ENCODE measurements at places on chromosomes 6 and 20. TPM values are rescaled to one million over a fixed set of nuclear protein-coding genes. Genes with fewer than 3 reads are reported as not detected.

DNA sequence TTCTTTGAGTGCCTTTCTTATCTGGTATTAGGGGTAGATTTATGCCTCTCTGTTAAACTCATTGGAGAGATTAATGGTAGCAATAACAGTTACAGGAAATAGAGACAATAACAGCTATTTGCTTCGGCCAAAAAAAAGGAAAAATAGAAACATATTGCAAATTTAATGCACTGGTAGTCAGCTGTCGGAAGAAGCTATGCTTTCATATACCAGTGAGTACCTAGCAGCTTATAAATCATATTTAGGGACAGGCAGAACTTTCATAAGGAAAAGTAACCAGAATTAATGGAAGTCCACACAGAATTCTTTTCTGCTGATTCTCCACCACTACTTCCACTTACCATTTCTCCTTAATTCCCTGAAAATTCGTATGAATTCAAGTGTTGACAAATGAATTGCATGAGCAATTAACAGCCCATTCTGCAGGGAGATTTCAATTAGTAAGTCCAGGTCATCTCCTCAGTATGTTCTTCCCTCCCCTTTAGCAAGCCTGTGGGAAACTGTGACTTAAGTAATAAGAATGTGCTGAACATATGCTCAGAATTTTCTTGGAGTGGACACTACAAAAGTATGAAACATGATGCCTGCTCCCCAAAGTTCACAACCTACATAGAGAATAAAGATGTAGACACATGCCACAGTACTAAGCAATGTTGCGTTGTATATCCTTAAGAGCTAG lies 196.7 kb upstream of the KCNQ5 start:
- no peak for DNase-seq

DNA sequence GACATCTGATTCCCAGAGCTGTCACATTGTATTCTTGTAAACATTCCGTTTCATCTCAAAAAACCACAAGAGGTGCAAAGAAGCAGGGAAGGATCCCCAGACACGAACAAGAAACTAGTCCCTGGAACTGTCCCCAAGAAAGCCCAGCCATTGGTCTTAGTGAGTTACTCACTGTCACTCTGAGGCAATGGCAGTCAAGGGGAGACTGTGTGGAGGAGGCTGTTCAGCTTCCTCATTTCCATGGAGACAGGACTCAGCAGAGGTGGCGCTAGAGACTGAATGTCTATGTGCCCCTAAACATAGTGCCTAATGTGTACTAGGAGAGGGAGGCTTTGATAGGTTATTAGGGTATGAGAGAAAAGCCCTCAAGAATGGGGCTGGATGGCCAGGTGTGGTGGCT lies 11.1 kb downstream of the ULBP1 start:
- DNase-seq = no peak

- DNase-seq = no peak
These were observed 49.4 kb upstream of the RREB1 start for GRCh38 chr6:7058250-7058923.

CST4 gene
- not detected for total RNA-seq

GRCh38 chr20:6439737-6440442 lies 317.1 kb upstream of the FERMT1 start:
- no peak for DNase-seq

- DNase-seq = no peak
These were observed 294.0 kb downstream of the TBC1D7 start for GRCh38 chr6:13034316-13034715.

DNA sequence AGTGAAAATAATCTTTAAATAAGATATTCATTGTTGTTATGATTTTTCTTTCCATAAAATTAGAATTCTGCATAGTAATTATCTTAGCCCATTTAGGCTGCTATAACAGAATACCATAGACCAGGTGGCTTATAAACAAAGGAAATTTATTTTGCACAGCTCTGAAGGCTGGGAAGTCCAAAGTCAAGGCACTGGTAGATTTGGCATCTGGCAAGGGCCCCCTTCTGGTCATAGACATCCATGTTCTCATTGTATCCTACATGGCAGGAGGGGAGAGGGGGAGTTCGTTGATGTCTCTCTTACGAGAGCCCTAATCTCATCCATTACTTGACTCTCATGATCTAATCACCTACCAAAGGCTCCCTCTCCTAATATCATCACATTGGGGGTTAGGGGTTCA lies 175.0 kb upstream of the CCN2 start:
- DNase-seq = no peak

SRC gene
- total RNA-seq = 51.5 TPM

DNA sequence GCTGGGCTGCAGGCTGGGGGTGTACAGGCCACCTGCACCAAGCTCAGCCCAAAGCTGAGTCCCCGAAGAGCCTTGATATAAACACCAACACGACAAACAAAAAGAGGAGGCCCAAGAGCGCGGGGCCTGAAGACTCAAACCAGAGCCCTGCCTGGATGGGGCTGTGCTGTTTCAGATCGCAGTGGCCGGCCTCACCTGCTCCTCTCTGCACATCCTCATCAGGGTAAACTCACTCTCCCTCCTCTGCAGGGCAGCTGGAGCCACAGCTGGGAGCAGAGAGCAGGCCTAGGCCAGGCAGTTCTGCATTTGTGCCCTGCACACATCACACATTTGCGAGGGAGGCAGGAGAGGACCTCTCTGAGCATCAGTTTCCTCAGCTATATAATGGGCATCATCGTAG lies 3.7 kb upstream of the RBM38 start:
- peak; percentile 76 for DNase-seq

TRIM31 gene
- total RNA-seq = not detected

DNA sequence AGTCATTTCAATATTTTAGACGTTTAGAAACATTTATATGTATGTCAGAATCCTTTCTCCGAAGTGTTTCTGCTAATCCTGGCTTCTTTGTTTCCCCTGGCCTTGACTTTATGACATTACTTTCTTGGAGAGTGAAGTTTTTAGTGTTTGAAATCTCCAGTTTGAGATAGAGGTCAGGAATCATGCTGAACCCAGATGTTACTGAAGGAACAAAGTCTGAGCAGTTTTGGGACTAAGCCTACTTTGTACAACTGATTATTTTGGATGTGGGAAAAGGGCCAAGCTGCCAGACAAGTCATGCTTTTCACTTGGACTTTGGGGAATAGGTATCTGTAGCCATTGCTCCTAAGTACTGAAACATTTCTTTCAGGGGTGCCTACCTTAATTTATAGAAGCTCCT lies 2.3 kb downstream of the RNF144B start:
- no peak for DNase-seq

DNA sequence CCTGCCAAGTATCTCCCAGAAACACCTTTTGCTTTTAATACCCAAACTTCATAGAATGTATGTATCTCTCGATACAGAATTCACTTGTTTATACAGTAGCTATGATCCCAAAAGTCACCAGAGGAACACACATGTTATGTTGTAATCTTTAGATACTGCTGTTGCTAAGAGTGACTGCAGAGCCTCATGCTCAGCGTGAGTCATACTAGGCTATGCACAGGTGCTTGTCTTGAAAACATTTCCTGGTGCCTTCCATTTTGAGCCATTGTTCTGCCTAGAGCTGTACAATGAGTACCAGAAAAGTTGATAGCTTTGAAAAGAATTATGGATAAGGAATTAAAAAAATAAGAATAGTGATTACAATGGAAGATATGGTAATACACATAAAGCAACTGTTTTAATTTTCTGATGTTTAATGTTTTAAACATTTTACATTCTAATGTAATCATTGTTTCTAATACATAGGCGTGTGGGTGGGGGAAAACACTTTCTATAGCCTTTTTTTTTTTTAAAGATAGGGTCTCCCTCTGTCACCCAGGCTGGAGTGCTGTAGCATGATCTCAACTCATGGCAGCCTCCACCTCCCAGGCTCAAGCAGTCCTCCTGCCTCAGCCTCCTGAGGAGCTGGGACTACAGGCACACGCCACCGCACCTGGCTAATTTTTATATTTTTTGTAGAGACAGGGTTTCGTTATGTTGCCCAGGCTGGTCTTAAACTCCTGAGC lies 79.4 kb downstream of the CD24 start:
- no peak for DNase-seq

IPCEF1 gene
- total RNA-seq = 28.3 TPM

TSBP1 gene
- not detected for total RNA-seq

DNA sequence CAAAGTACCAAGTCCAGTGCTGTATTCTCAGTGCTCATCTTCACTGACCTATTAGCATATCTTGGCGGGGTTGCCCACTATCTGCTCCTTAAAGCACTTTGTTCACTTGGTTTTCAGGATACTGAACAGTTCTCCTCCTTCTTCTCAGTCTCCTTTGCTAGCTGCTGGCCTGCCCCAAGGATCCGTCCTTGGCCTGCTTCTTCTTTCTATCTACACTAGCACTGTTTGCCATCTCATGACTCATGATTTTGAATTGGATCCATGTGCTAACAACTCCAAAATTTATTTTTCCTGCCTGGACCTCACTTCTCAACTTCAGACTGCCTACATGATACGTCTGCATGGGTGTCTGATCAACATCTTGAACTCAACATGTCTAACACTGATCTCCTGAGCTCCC lies 15.5 kb downstream of the TPD52L1 start:
- no peak for DNase-seq

DNA sequence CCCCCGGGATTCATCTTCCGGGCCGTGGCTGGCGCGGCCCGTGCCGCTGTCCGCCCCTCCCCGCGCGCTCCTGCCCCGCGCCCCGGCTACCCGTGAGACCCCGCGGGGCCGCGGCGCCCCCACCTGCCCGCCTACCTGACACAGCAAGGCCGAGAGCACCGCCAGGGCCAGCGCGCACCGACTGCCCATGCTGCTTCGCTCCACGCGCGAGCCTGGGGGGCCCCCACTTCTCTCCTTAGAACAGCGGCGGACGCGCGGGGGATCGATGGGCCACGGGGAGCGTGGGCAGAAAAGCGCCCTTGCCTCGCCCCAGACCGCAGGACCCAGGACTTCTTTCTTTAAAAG lies 955 bp downstream of the DLL1 start:
- DNase-seq = peak; percentile 82

SMIM13 gene
- total RNA-seq = 5.9 TPM

- no peak for DNase-seq
These were observed 47.9 kb upstream of the ARID1B start for GRCh38 chr6:156729248-156729647.

OPRM1 gene
- total RNA-seq = not detected

DNA sequence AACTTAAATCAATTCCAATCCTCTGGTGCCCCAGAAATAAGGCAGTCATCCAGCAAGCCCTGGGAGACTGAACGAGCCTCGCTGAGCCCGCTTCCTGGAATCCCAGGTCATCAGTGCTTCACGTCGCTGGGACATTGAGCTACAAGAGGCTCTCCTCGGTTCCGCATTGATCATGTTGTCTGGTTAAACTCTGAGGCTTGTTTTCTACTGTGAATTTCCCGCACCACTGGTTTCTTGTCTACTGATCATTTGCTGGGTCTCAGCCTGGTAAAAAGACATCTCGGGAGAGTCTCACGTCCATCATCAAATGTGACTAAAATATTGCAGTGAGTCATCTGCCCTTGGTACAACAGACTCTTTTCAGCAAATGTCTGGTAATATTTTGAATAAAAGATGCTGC lies 569.2 kb downstream of the QKI start:
- DNase-seq = no peak

Data from spleen (tissue), 13 donors.